Adrenal gland (tissue), 19 donors: ENCODE measurements at places on chromosomes 11 and 22. TPM values are rescaled to one million over a fixed set of nuclear protein-coding genes. Genes with fewer than 3 reads are reported as not detected.

- no peak for DNase-seq
- H3K27me3 ChIP-seq: no peaks in the 10 kb centered on the region
- no peak overlapping the region for H3K4me3 ChIP-seq
- H3K27ac ChIP-seq: no peak overlapping the region
- H3K4me1 ChIP-seq: no peaks in the 10 kb centered on the region
- no peaks in the 10 kb centered on the region for H3K36me3 ChIP-seq
These were observed 484.0 kb upstream of the API5 start for GRCh38 chr11:42827845-42828244.

The C11orf42 gene
- not detected for total RNA-seq

GRCh38 chr22:33116841-33117547, 58.8 kb upstream of the SYN3 start:
- no peaks in the 10 kb centered on the region for H3K36me3 ChIP-seq
- H3K4me1 ChIP-seq: no peaks in the 10 kb centered on the region
- DNase-seq: no peak
- no peaks in the 10 kb centered on the region for H3K27me3 ChIP-seq
- H3K4me3 ChIP-seq: no peak overlapping the region
- no peak overlapping the region for H3K27ac ChIP-seq

The KRTAP5-1 gene
- not detected for total RNA-seq

DNA sequence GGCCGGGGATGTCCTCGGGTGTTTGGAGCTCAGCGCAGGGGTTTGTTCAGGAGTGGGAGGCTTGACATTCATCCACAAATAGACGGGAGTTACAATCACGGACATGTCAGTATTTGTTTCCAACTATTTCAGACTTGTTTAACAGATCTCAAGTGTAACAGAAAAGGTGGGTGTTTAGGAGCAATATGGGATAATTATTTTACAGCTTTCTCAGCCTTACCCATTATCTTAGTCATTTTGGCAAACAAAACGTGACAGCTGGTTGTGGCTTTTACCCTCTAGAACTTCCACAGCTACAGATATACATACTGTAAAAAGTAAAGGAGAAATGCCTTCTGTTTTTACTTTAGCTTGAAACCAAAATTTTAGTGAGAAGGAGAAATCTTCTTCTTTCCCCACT, 178.7 kb upstream of the TMEM45B start:
- H3K4me3 ChIP-seq: no peak overlapping the region
- no peaks in the 10 kb centered on the region for H3K4me1 ChIP-seq
- no peak overlapping the region for H3K27ac ChIP-seq
- no peaks in the 10 kb centered on the region for H3K36me3 ChIP-seq
- DNase-seq: no peak
- peaks cover 4% of the 10 kb centered on the region for H3K27me3 ChIP-seq

The CCDC73 gene
- not detected for total RNA-seq

The ADAMTS8 gene
- total RNA-seq: not detected

DNA sequence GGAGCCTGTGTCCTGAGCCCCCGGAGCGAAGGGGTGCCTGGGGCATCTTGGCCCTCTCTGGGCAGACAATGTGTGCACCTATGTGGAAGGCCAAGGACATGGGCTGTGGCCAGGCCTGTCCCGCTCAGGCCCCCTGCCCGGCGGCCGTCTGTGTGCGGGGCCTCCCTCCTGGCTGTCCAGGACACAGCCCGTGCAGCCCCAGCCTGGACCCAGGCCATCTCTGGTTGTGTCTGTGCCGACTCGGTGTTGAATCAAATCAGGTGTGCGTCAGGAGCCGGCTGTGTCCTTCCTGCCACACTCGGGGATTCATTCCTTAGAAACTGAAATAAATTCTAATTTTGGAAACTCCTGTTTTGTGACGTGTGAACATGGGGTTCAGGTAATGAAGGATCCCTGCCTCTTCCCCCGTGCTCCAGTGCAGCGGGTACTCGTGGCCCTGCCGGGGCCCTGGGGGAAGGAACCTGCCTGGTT, 1.5 kb upstream of the SELENOO start:
- H3K4me3 ChIP-seq: no peak overlapping the region
- H3K4me1 ChIP-seq: peaks cover 23% of the 10 kb centered on the region
- DNase-seq: no peak
- no peak overlapping the region for H3K27ac ChIP-seq

- H3K4me1 ChIP-seq: no peaks in the 10 kb centered on the region
- DNase-seq: no peak
- no peak overlapping the region for H3K27ac ChIP-seq
- H3K27me3 ChIP-seq: no peaks in the 10 kb centered on the region
- H3K36me3 ChIP-seq: no peaks in the 10 kb centered on the region
These were observed 59.3 kb downstream of the EHF start for GRCh38 chr11:34680206-34680605.

DNA sequence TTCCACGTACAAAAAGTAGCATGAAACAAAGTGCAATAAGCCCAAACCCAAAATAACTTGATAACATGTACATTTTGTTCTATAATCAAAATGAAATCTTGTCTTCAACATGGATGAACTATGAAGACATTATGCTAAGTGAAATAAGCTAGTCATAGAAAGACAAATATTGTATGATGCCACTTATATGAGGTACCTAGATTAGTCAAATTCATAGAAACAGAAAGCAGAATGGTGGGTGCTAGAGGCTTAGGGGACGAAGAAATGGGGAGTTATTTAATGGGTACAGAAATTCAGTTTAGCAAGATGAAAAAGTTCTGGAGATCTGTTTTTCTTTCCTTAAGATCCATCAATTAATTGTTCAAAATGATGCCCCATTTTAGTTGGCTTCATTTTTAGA, 7.5 kb downstream of the PGM2L1 start:
- H3K4me3 ChIP-seq: no peak overlapping the region
- H3K27me3 ChIP-seq: no peaks in the 10 kb centered on the region
- DNase-seq: no peak
- no peak overlapping the region for H3K27ac ChIP-seq

- no peak for DNase-seq
- H3K4me1 ChIP-seq: no peaks in the 10 kb centered on the region
- H3K4me3 ChIP-seq: no peak overlapping the region
- H3K27me3 ChIP-seq: no peaks in the 10 kb centered on the region
- H3K36me3 ChIP-seq: no peaks in the 10 kb centered on the region
- H3K27ac ChIP-seq: no peak overlapping the region
These were observed 427.3 kb downstream of the TENM4 start for GRCh38 chr11:79013509-79013908.

- H3K27me3 ChIP-seq: no peaks in the 10 kb centered on the region
- no peaks in the 10 kb centered on the region for H3K36me3 ChIP-seq
- H3K27ac ChIP-seq: no peak overlapping the region
- DNase-seq: no peak
These were observed 7.2 kb downstream of the ARHGEF12 start for GRCh38 chr11:120343429-120343828.

- H3K36me3 ChIP-seq: no peaks in the 10 kb centered on the region
- peaks cover 30% of the 10 kb centered on the region for H3K4me1 ChIP-seq
- no peak for DNase-seq
- H3K4me3 ChIP-seq: no peak overlapping the region
These were observed 8.5 kb downstream of the AMOTL1 start for GRCh38 chr11:94776351-94777321.

- no peak overlapping the region for H3K4me3 ChIP-seq
- DNase-seq: peak; percentile 75
- no peaks in the 10 kb centered on the region for H3K36me3 ChIP-seq
- peaks cover 11% of the 10 kb centered on the region for H3K4me1 ChIP-seq
- no peaks in the 10 kb centered on the region for H3K27me3 ChIP-seq
These were observed 274.9 kb upstream of the CADM1 start for GRCh38 chr11:115778928-115779650.

The APOBEC3G gene
- total RNA-seq: 14.0 TPM

DNA sequence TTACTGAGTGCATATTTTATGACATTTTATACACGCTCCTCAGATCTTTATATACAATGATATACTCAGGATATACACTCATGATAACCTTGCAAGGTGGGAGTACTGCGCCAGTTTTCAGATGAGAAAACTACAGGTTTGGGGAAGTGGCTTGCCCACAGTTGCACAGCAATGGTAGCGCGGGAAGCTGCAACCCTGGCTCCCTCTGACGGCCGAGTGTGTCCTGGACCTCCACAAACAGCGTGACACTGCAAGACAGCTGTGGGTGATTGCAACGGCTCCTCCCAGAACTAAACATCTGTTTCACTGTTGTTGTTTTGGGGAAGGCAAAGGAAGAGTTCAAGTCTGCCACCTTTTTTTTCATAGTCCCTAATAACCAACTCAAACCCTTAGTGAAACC, 47.0 kb downstream of the PACSIN2 start:
- peaks cover 6% of the 10 kb centered on the region for H3K4me1 ChIP-seq
- peak; percentile 38 for DNase-seq
- H3K4me3 ChIP-seq: no peak overlapping the region
- no peaks in the 10 kb centered on the region for H3K27me3 ChIP-seq
- H3K27ac ChIP-seq: no peak overlapping the region
- H3K36me3 ChIP-seq: no peaks in the 10 kb centered on the region

GRCh38 chr22:38411016-38411415, 44.0 kb downstream of the KCNJ4 start:
- H3K4me3 ChIP-seq: no peak overlapping the region
- no peak for DNase-seq
- no peaks in the 10 kb centered on the region for H3K27me3 ChIP-seq
- peaks cover 8% of the 10 kb centered on the region for H3K4me1 ChIP-seq

The MISFA gene
- total RNA-seq: 3.0 TPM

The CHKA gene
- 58.3 TPM for total RNA-seq

The ANO5 gene
- 12.6 TPM for total RNA-seq

DNA sequence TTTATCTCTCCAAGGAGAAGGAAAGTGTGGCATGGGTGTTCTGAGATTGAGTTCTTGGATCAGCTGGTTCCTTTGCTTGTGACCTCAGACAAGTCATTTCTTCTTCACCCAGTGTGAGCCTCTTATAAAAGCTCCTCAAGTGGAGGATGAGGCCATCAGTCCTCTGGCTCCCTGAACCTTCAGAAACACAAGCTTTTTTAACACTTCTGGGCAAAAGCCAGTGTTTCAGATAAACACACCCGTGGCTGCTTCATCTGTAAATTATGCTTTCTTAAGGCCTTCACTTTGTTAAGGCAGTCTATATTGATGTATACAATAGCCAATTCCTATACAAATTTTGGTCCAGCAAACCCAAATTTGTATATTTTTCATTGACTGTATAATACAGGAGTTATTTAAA, 179.9 kb downstream of the DBX1 start:
- H3K27me3 ChIP-seq: no peaks in the 10 kb centered on the region
- H3K27ac ChIP-seq: no peak overlapping the region
- DNase-seq: no peak
- H3K4me3 ChIP-seq: no peak overlapping the region
- H3K4me1 ChIP-seq: no peaks in the 10 kb centered on the region

The MMP1 gene
- not detected for total RNA-seq

GRCh38 chr22:35064664-35065063, 1.3 kb upstream of the ISX start:
- no peaks in the 10 kb centered on the region for H3K27me3 ChIP-seq
- no peaks in the 10 kb centered on the region for H3K4me1 ChIP-seq
- no peaks in the 10 kb centered on the region for H3K36me3 ChIP-seq
- H3K27ac ChIP-seq: no peak overlapping the region
- DNase-seq: no peak
- H3K4me3 ChIP-seq: no peak overlapping the region

DNA sequence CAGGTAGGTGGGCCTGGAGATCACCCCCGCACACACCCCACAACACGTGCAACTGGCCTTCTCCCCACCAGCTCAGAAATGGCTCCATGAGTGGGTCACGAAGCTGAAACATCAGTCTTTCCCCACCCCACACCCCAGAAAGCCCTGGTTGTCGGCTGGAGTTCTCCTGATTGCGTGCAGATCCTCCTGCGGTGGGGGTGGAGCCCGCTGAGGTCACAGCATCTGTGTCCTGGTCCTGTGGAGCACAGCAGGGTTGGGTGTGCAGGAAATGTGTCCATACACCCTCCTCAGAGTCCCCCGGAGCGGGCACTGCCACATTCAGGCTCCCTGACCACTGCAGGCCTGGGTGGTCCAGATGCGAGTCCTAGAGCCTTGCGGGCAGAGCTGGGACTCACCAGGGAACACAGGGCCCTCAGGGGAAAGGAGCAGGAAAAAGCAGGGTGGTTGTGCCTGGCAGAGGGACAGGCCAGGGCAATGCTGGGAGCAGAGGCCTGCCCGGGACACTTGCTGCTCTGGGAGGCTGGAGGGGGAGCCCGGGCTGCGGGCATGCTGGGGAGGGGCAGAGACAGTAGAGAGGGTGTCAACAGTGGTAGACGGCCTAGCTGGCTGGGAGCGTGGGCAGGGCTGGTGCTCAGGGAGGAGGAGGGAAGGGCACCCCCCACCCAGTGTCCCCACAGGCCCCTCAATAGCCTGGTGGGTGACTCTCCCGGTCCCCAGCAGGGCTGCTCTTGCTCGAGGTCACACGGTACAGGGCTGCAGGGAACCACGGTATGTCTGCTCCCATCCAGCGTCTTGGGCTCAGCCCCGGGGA, 42.4 kb upstream of the PPARA start:
- peak overlapping the region; percentile 88 for H3K27ac ChIP-seq
- H3K27me3 ChIP-seq: no peaks in the 10 kb centered on the region
- no peak overlapping the region for H3K4me3 ChIP-seq

The OR52I2 gene
- not detected for total RNA-seq

The RHOD gene
- total RNA-seq: 2.8 TPM

DNA sequence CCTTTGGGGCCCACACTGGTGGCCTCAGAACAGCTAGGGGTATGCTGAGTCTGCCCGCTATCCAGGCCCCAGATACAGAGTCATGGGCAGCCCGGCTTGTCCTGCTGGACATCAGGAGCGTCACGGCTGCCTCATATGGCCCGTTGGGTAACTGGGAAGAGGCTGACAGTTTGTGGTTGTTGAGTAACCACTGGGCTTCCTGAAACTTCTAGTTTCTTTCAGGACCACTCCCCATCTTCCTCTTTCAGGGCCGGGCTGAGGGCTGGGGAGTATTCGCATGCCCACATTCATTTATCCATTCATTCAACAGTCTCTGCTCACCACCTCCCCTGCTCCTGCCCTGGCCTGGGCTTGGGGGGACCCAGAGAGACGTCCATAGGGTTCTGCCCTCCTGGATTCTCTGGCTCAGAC, 13.4 kb upstream of the P2RY2 start:
- no peaks in the 10 kb centered on the region for H3K36me3 ChIP-seq
- H3K4me1 ChIP-seq: peaks cover 5% of the 10 kb centered on the region
- no peak overlapping the region for H3K27ac ChIP-seq
- no peaks in the 10 kb centered on the region for H3K27me3 ChIP-seq
- peak; percentile 73 for DNase-seq
- H3K4me3 ChIP-seq: no peak overlapping the region

DNA sequence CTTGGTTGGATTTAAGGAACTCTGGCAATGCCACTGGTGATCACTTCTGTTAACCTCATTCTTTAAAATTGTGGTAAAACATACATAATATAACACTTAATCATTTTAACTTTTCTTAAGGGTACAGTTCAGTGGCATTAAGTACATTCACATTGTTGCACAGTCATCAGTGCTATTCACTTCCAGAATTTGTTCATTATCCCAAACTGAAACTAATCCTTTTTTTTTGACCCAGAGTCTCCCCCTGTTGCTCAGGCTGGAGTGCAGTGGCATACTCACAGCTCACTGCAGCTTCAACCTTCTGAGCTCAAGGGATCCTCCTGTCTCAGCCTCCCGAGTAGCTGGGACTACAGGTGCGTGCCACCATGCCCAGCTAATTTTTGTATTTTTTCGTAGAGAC, 10.6 kb downstream of the ELF5 start:
- H3K27ac ChIP-seq: no peak overlapping the region
- H3K4me3 ChIP-seq: no peak overlapping the region

- no peak overlapping the region for H3K4me3 ChIP-seq
- DNase-seq: no peak
- H3K4me1 ChIP-seq: no peaks in the 10 kb centered on the region
- H3K27me3 ChIP-seq: no peaks in the 10 kb centered on the region
These were observed 47.5 kb downstream of the SC5D start for GRCh38 chr11:121340032-121340580.

The HSPB2 gene
- 0.60 TPM for total RNA-seq

GRCh38 chr11:64918017-64918416, 1.0 kb upstream of the ATG2A start:
- peak overlapping the region; percentile 60 for H3K4me3 ChIP-seq
- no peak for DNase-seq
- H3K36me3 ChIP-seq: no peaks in the 10 kb centered on the region
